ENCODE measurements at places on chromosomes 1 and 21.

GRCh38 chr1:64595871-64596515 lies 126.1 kb downstream of the CACHD1 start:
- no peak for DNase-seq

- no peak for DNase-seq
Measured at GRCh38 chr1:225819346-225820192, 9.6 kb downstream of the EPHX1 start.

GRCh38 chr1:167076136-167076710 lies 14.0 kb downstream of the GPA33 start:
- no peak for DNase-seq

GRCh38 chr1:119055568-119055967 lies 67.4 kb upstream of the TBX15 start:
- DNase-seq, result no peak

GRCh38 chr1:107365527-107366240 lies 224.8 kb downstream of the NTNG1 start:
- DNase-seq, result no peak

DNA sequence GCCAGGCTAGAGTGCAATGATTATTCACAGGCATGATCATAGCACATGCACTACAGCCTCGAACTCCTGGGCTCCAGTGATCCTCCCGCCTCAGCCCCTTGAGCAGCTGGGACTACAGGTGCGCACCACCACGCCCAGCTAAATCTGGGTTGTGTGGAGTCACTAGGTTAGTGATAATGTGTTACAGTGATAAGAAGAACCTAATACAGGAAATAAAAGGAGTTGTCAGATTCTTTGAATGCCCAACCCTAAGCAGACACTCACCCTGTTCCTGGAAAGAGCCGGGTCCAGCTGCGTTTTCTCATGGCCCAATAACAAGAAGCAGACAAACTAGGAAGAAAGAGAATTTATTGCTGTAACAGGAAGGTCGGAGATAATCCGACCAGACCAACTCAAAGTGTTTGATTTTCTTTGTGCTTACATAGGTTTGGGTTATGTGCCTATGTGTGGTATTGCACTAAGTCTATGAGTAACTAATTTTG lies 8.8 kb downstream of the IFNGR2 start:
- no peak for DNase-seq

DNA sequence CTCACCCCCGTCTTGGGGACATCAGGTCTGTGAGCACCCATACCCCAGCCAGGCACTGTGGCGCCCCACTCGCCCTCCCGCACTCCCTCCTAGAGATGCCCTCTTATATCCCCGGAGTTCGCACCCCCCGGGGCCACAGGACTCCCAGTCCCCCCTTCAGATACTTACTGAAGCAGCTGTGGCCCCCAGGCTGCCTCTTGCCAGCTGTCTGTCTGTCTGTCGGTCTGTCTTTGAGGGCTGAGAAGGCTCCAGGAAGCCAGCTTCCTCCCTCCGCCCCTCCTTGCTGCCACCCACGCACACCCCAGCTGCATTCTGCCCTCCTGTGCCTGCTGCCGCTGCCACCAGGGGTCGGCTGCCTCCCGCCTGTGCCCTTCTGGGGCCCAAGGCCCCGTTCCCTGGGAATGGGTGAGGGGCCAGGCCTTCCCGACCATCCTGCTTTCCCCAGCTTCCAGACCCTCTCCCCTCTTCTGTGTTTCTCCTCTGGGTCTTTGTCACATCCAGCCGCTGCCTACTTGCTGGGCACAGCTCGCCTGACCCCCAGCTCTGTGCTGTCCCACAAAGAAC lies at the start of gene PTPN7:
PTPN7 (minus strand) TSS at position 226 of the 564 bp plus-strand sequence. CDS start 1,200 bp downstream, outside the sequence.
- DNase-seq, result peak; percentile 94

GRCh38 chr1:215474940-215475339 lies 92.2 kb upstream of the KCTD3 start:
- DNase-seq, result no peak

GRCh38 chr1:101107496-101108110 lies 82.0 kb upstream of the DPH5 start:
- no peak for DNase-seq

DNA sequence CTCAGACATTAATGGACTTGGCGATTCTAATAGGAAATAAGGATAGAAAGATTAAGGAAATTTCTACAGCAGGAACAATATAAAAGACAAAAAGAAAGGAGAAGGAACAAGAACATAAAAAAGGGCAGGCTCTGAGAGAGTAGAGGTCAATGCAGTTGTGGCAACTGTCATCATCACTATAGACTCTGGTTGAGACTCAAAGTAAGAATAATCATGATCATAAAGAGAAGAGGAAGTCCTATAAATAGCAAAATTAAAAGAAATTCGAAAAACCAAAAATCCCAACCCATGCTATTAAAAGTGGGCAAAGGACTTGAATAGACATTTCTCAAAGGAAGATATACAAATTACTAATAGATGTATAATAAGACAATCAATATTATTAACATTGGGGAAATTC lies 14.4 kb upstream of the XCL1 start:
- DNase-seq, result no peak

Data from activated CD4-positive, alpha-beta T cell treated with anti-CD3 and anti-CD28 coated beads for 48 hours (primary cell).